ENCODE measurements at places on chromosomes 5 and 9. TPM values are rescaled to one million over a fixed set of nuclear protein-coding genes. Genes with fewer than 3 reads are reported as not detected.

DNA sequence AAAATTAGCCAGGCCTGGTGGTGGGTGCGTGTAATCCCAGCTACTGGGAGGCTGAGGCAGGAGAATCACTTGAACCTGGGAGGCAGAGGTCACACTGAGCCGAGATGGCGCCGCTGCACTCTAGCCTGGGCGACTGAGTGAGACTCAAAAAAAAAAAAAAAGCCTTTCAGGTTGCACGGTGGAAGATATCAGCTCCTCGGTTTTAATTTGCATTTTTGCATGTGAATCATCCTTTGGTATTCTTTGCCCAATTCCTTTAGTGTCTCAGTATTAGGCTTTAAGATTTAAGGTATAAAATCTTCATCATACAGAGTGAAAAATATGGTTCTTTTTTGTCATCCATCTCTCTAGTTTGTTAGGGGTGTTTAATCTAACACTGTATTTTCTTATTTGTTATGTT is 173.6 kb upstream of the S1PR3 start:
- no peak for DNase-seq
- no peak overlapping the region for H3K27ac ChIP-seq
- no peaks in the 10 kb centered on the region for H3K27me3 ChIP-seq
- no peaks in the 10 kb centered on the region for H3K36me3 ChIP-seq
- no peak overlapping the region for H3K4me3 ChIP-seq

DNA sequence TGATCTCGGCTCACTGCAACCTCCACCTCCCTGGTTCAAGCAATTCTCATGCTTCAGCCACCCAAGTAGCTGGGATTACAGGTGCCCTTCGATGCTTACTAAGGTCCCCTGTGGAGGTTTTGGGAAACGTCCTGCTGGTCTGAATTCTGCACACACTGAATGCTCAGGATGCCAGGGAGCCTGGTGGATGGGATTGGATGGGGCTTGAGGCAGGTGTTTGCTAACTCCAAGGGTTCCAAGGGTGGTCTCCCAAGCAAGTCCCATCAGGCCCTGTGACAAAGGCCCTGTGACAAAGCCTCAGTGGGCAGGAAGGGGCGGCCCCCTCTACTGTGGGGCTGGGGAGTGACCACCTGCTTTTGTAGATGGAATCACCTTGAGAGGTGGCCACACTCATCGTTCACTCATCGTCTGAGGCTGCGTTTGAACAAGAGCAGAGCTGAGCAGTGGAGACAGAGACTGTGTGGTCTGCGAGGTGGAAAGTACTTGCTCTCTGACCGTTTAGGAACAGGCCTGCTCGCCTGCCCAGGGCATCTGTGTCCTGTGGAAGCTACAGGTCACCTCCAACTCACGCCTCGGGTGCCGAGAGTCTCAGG is 40.2 kb downstream of the MRPL36 start:
- no peaks in the 10 kb centered on the region for H3K36me3 ChIP-seq
- no peaks in the 10 kb centered on the region for H3K4me1 ChIP-seq
- no peak overlapping the region for H3K4me3 ChIP-seq

- H3K27ac ChIP-seq = no peak overlapping the region
- no peaks in the 10 kb centered on the region for H3K27me3 ChIP-seq
These were observed 140.5 kb downstream of the SV2C start for GRCh38 chr5:76223696-76224095.

DNA sequence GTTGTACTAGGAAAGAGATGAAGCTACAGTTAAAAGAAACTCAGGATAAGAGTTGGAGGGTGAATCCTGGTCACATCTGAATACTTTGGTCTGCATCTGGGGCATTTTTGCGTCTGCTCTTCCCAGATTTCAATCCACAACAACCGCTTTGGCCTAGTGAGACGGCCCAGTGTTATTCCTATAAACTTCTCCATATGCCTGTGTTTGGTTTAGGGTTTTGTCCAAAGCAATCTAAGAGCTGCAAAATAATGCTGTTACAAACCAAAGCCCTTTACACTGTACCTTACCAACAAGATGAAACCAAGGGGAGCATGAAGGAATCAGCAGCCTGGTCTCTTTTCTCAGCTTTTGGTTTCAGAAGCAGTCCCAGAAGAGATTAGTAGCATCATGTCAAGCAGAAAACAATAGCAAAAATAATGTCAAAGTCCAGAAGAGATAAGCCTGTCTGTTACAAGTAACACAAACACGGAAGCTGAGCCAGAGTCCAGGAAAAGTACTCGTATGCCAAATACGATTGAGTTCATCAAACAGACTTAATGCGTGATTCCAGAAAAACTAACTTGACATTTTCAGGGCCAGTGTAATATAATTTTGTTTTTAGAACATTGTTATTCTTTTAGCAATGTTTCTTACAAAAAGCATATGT is 379.9 kb upstream of the ACO1 start:
- no peak for DNase-seq
- H3K4me1 ChIP-seq = no peaks in the 10 kb centered on the region
- no peak overlapping the region for H3K4me3 ChIP-seq
- no peaks in the 10 kb centered on the region for H3K36me3 ChIP-seq
- H3K27ac ChIP-seq = no peak overlapping the region

GRCh38 chr9:93045521-93045920 is 13.0 kb upstream of the SUSD3 start:
- DNase-seq = no peak
- no peak overlapping the region for H3K4me3 ChIP-seq
- no peaks in the 10 kb centered on the region for H3K27me3 ChIP-seq
- H3K36me3 ChIP-seq = no peaks in the 10 kb centered on the region
- H3K27ac ChIP-seq = no peak overlapping the region

- H3K27ac ChIP-seq = no peak overlapping the region
- H3K36me3 ChIP-seq = no peaks in the 10 kb centered on the region
- no peaks in the 10 kb centered on the region for H3K27me3 ChIP-seq
- H3K4me1 ChIP-seq = peaks cover 3% of the 10 kb centered on the region
- DNase-seq = no peak
These were observed 132.8 kb upstream of the TAF11L2 start for GRCh38 chr5:17364987-17365810.

- peaks cover 5% of the 10 kb centered on the region for H3K4me1 ChIP-seq
- no peaks in the 10 kb centered on the region for H3K36me3 ChIP-seq
- no peak overlapping the region for H3K4me3 ChIP-seq
- H3K27ac ChIP-seq = no peak overlapping the region
- no peaks in the 10 kb centered on the region for H3K27me3 ChIP-seq
These were observed 109.6 kb downstream of the FGF18 start for GRCh38 chr5:171528865-171529614.

DNA sequence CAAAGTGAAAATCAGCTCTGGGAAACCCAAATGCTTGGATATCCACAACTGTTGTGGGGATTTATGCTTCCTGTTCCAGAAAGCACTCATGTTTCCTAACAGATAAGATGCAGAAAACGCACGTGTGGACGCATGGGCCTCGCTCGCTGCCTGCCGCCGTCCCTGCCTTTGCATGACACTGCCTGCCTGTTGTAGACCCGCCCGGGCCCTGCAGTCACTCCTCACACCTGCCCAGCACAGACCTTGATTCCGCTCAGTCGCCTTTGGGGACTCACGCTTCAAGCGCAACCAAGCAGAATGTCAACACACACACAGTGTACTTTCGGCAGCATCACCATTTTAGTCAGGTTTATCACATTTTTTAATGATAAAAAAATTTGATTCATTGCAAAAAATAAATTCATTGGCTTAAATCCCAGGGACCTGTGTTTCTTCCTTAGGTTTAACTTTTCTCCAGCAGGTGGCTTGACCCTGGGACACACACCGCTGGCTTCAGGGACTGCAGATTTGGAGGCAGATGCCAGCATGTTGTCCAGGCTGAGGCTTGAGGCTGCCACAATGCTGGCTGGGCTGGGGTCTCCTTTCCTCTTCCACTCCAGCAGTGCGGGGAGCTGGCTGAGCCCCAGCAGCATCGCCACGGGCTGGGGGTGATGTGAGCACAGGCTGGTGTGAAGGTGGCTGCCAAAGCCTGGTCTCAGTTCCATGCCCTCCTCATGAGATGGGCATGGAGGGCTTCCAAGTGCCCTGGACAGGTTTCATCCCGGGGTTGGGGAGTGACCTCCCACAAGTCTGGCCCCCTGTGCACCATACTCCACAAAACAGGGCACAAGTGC is 416.9 kb upstream of the IRX4 start:
- no peak overlapping the region for H3K4me3 ChIP-seq
- DNase-seq = no peak
- H3K27ac ChIP-seq = no peak overlapping the region
- H3K4me1 ChIP-seq = no peaks in the 10 kb centered on the region
- no peaks in the 10 kb centered on the region for H3K27me3 ChIP-seq
- no peaks in the 10 kb centered on the region for H3K36me3 ChIP-seq

GRCh38 chr5:131462454-131462853 is 172.6 kb downstream of the RAPGEF6 start:
- DNase-seq = no peak
- no peak overlapping the region for H3K4me3 ChIP-seq
- no peak overlapping the region for H3K27ac ChIP-seq
- H3K27me3 ChIP-seq = no peaks in the 10 kb centered on the region

Gene RELL2
- 0.97 TPM for total RNA-seq

Gene SPATA6L
- total RNA-seq = 2.1 TPM

Gene GOLPH3
- total RNA-seq = 81.2 TPM

Gene KIF20A
- total RNA-seq = 0.34 TPM
